ENCODE measurements at places on chromosomes 3 and 15.

DNA sequence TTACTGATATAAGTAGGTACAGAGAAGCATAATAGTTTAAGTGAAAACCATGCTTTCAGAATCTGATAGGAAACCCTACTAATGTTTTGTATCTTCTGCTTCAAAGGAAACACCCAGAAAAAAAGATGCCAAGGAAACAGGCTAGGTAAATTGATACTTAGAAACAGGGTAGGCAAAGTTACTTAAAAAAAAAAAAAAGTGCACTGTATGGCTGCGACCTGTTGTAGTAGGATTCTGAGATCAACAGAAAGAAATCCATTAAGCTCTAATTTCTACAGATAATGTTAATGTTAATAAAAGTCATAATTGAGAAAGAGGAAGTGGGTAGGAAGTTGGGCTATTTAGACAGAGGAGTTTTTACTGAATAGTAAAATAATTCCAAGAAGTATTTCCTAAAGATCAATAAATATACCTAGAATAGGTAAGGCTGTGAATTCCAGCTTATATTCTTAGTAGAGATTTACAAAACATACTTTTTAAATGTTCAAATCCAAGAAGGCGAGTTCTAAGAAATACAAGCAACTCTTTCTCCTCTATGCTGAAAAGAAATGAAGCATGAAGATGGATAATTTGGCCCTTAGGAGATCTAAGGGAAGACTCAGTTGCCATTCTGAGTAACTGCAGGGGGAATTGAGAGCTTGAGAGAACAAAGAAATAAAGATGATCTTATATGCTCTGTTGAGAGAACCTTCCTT, 24.1 kb upstream of the STT3B start:
- DNase-seq: no peak

DNA sequence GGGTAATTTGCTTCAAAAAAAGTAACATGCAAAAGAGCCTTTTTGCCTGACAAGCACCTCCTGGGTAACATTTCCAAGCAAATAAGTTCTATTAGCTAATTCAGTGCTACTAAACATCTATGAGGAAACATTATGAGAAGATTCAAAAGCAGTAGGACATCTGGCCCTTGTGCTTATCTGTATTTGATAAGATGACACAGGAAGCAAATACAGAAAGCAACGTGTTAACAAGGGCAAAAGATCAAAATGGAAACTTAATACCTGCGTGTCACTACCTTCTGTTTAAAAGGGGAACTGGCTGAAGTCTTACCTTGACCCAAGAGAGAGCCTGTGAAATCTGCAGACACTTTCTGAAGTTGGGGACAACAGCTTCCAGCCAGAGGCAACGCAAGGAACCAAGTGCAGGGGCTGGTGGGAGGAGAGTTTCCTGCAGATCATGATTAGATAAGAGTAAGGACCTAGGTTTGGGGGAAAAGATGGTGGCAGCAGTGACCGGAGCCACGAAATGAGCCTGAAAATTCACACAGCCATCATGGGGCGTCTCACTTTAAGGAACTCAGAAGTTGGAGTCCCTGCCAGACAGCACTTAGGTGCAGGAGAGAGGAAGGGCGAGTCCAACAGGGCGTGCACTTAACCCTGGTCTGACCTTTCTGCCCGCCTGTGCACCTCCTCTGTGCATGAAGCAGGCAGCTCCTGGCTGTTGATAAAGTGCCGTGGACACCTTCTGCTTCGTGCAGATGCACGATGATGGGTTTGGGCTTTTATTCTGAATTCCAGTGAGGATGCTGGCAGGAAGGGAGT, 153.6 kb upstream of the BHLHE40 start:
- DNase-seq: peak; percentile 18

DNA sequence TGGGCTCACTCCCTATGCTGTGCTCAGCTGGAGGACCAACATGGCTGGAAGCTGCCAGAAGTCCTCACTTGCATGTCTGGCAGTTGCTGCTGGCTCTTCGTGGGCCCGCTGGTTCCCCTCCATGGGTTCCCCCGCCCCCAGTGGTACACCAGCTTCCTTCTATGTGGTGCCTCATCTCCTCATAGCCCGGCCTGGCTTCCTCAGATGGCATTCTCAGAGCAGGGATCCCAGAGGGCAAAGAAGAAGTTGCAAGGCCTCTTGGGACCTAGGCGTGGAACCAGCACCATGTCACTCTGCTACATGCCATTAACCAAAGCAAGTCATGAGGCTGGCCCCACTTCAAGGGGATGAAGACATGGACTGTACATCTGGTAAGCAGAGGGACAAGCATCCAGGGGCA, 2.9 kb upstream of the CFAP92 start:
- no peak for DNase-seq

DNA sequence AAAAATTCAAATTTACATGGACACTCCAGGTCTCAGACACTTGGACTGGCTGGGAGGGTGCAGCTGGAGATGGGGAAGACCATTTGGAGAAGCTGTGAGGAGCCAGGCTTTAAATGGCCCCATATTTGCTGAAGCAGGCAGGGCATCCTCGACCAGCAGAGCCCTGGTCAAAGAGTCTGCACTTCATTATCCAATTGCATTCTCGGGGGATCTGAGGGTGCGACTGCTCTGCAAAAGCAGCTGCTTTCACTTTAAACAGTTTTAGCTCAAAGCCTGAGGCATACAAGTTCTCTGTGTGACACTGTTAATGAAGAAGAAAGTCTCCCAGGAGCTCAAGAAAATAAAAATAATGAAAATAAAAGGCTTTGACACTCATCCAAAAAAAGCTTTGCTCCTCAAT, 98.0 kb upstream of the SLC25A36 start:
- DNase-seq: no peak

DNA sequence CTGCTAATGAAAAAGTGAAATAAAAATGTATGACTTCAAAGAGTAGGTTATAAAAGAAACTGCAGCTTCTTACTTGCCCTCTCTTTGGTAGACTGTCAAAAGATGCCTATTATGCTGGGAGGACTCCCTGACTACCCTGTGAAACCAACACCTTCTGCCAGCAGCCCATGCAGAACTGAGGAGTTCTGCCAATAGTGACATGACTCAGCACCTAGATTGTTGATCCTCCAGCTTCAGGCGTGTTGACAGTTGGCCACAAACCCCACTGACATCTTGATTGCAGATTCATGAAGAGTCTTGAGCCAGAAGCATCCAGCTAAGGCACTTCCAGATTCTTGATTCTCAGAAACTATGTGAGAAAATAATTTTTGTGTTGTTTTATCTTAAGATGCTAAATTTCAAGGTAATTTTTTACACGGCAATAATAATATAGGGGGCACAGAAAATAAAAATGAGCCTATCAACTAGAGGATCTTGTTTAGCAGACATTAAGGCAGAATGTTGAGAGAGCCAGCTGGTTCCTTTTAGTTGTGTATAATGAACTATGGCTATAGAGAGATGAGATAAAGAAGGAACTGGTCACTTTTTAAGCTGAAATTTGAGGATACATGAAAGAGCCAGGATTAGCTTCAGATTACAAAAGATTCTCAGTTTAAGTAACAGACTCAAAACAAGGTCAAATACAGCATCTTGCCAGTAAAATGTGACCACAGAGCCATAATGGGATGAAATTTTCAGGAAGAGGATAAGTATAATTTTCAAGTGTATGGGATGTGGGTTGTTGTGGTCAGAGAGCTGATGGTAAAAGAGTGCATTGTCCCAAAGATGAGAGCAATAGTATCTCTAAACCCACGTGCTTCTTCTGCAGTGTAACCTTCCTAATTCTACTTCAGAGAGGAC, 588.7 kb upstream of the CBLB start:
- peak; percentile 85 for DNase-seq

DNA sequence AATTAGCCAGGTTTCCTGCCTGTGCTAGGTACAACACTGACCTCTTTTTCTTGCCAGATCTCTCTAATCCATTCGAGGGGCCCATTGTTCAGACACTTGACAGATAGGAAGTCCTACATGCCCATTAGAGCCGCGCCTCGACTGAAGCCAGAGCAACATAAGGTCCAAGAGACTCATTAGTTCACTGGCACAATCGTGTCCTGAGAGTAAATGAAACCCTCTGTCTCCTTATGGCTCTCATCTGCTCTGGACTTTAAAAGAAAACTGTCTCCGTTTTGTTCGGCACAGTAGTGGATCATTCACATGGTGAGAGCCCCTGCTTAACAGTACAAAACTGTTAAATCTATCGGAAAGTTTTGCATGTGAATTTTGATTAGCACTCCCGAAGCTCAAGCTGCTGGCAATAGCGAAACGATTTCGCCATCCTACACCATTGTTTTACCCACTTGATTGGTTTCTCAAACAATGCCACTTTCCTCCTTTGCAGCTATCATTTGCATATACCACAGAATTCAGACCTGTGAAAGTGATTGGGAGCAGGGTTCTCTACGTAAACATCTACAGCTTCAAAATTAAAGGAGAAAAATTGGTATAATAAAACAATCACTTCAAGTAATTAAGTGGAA, 19.0 kb upstream of the C15orf61 start:
- no peak for DNase-seq
